ENCODE measurements at places on chromosomes 6 and 20.

GRCh38 chr6:46898006-46898405 lies 23.7 kb downstream of the ADGRF5 start:
- DNase-seq, result no peak

- DNase-seq, result no peak
These were observed 432 bp upstream of the KHDRBS2 start for GRCh38 chr6:62286470-62286843.

DNA sequence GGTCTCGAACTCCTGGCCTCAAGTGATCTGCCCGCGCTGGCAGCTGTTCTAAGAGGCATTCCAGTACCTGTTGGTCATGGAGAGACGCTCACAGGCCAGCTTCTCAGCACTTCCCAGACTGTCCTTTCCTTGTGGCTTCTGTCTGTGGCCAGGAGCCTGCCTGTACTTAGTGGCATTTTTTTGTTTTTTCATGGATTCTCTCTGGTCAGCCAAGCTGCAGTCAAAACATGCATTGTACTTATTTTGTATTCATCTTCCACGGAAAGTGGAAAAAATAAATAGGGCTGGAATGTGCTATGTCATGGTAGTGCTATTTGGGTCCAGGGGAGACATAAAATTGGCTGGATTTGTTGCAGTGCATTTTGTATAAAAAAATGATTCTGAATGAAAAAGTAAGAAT lies 29.1 kb downstream of the ZDHHC14 start:
- DNase-seq, result no peak

- DNase-seq, result no peak
These were observed 34.3 kb upstream of the SOX4 start for GRCh38 chr6:21559238-21559637.

DNA sequence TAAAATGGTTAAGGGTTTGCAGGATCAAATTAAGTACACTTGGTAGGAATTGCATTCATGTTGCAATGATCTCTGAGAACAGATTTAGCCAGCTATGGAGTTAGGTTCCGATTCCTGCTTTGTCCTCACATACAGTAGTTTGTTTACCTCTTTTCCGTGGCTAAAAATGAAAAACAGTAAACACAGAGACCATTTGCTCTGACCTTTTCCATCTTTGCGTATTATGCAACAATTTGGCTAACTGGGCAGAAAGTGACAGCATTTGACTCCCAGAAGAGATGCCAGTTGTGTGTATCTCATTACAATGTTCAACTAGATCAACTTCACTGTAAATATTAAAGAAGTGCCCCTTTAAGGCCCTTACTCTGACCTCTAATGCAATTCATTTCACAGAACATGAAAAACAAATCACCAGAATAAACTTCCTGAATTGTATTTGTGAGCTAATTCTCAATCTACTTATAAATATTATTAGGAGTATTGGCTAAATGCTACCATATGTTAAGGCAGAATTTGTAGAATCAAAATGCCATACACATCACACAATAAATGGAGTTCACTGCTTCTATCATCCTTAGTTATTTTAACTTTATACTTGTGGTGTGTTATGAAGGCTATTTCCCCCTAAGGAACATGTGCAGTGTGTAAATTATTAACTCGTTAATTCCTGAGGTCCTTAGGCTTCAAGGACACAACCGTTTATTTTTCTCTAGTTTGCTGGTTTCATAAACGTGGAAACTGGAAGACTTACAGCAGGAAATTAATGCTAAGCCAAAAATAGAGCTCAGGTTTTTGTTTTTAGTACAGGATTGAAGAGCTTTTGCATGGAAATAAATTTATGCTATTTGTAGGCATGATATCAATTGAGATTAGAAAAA lies 380.7 kb upstream of the CITED2 start:
- no peak for DNase-seq

DNA sequence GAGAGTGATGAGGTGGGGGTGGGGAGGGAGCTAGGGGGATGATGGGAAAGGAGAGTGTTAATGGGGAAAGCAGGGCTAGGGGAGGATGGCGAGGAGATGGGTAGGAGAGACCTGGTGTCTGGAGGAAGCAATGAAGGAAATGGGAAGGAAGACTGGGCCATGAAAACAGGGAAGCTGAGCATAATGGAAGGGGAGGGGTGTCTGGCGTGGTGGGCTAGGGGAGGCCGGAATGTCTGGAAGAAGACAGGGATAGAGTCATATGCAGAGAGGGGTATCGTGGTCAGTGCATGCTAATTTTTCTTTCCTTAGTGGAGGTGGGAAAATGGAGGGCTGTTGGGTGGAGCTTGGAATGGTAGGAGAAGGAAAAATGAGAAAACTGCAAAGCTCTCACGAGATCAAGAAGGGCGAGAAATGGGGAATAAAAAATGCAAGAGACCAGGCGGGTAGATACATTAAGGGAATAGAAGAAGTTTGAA lies 423 bp downstream of the KLHDC3 start:
- no peak for DNase-seq

DNA sequence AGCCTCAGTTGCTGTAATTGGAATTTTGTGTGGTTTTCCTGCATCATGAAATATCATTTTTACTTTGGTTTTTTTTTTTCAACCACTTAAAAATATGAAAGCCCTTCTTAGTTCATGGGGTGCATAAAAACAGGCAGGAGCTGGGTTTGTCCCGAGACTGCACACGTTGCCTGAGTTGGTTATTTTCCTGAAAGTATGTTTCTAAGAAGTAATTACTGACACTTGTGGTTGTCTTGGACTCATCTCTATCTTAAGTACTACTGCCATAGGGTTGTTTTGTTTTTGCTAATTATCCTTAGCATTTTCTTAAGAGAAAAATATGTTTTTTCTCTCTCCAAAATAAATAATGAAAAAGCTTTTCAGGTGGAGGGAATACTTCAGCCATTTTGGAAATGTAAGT lies 40.1 kb downstream of the FAM120B start:
- DNase-seq, result no peak

DNA sequence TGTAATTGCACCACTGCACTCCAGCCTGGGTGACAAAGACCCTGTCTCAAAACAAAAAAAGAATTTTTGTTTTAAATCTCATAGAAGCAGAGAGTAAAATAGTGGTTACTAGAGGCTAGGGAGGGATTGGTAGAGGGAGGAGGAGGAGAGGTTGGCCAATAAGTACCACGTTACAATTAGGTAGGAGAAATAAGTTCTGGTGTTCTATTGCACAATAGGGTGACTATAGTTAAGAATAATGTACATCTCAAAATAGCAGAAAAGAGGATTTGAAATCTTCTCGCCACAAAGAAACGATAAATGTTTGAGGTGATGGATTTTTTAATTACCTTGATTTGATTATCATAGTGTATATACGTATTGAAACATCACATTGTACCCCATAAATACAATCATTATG lies 27.1 kb upstream of the TOP1 start:
- no peak for DNase-seq

- DNase-seq, result no peak
These were observed 183.1 kb downstream of the GMPR start for GRCh38 chr6:16421462-16421960.

DNA sequence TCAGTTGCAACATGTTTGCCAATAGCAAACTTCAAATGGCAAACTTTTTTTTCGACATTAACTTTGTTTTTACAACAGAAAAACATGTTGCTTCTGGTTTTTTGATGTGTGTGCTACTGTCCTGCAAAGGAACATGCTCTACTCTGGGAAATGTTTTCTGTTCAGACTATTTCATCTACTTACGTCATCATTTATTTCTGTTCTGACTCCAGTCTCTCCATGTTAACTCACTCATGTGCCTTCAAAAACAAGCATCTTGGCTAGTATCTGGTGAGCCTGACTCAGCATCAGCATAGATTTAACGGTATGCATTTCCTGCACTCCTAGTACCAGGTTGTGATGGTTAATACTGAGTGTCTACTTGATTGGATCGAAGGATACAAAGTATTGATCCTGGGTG lies 36.1 kb upstream of the MAP7 start:
- no peak for DNase-seq

DNA sequence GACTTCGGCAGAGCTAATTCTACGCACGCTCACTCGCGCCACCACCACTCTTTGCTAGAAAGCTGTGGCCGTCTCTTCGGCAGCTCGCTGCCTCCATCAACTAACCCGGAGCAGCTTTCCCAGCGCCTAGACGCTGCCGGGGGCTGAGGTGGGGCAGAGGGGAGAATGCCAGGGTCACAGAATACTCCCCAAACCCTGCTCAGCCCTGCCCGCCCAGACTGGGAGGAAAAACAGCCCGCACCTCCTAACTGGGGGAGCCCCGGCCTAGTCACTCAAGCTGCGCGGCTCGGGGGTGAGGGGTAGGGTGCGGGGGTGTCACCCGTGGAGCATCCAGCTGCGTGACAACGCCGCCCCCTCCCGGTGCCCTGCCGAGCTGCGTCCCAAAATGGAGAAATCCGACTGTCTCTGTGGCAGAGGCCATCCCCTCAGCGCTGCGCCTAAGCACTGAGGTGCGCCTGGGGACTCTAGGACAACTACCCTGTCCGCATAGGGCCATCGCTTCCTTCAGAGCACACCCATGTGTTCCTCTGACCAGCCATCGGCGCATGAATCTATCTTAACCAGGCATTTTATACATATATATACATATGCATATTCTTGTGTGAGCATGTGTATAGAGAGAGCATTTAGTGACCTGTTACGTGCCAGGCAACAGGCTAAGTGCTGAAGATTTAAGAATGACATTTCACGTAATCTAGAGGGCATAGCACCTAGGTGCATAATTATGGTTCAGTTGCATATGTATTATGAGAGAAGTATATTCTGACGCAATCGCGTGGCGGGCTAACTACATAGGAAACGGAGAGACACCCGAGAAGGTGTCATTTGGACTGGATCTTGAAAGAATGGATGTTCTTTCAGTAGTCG lies 1.5 kb upstream of the TENT5A start:
- DNase-seq, result peak; percentile 85

DNA sequence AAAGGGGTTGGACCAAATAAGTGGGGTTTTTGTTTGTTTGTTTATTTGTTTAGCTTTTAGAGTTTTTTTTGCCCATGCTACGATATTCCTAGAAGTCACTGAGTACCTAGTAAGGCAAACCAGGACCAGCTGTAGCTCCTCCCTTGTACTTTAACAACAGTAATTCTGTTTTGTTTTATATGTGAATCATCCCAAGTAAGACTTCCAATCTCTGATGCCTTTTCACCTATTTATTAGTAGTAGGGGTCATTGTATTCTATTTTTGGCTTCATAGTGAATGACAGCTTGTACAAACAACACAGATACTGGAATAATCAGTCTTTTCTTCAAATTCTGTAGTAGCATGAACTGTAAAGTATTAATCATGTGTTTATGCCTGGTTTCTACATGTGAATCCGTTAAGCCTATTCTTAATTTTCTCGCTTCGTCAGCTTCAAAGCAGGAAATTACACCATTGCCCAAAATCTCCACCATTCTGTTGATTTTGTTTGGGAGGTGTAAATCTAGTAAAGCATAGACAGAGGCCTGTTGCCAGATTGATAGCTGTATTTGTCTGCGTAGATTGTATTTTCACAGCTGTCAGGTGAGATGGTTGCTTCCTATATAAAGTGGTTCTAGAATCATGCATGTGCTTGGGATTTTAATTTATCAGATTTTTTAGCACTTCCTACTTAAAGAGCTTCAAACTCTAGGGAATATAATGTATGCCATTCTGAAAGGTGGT lies 151.5 kb upstream of the FLRT3 start:
- DNase-seq, result no peak

GRCh38 chr6:39786649-39787048 lies 5.5 kb upstream of the DAAM2 start:
- DNase-seq, result no peak

- DNase-seq, result no peak
These were observed 41.0 kb downstream of the ZMYND8 start for GRCh38 chr20:47315339-47316056.

DNA sequence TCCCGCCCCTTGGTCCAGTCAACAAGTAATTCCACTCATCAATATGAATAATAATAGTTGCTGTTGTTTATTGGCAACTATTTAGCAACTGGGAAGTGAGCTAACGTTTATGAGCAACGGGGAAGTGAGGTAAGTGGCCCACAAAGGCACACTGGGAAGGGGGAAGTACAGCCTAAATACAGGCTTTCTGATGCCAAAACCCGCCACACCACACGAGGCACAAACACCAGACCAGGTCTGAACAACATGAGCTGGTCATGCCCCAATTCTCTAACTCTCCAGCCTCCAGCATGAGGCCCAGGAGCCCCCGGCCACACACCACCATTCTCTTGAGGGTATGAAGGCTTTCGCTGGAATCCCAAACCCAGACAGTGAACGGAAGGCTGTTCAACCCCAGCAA lies 50.8 kb downstream of the PREX1 start:
- no peak for DNase-seq

GRCh38 chr6:14305624-14306023 lies 188.1 kb downstream of the CD83 start:
- no peak for DNase-seq

DNA sequence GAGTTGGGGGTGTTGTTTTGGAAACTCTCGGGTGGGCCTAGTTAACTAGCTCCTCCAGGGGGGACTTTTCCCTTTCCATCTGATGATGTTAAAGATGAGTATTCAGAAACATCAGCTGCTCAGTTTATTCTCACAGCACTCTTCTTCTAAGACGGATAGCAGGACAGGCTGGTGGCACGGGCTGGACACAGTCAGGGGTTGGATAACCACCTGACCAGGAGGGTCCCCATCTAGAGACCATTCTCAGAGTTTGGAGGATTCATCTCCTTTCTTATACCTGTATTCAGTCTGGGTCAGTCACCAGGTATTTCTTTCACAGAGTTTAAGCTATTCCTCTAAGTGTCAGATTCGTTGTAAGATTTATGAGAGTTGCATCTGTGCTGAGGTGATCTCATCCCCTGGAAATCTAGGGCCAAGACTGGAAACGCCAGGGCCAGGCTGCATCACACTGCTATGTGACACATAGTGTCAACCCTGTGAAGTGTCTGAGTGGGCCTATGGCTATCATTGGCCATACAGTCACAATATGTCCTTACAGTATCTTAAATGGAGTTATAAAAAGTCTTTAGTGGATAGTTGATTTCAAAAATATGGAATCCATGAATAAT lies 111.7 kb downstream of the FAM50B start:
- DNase-seq, result no peak

DNA sequence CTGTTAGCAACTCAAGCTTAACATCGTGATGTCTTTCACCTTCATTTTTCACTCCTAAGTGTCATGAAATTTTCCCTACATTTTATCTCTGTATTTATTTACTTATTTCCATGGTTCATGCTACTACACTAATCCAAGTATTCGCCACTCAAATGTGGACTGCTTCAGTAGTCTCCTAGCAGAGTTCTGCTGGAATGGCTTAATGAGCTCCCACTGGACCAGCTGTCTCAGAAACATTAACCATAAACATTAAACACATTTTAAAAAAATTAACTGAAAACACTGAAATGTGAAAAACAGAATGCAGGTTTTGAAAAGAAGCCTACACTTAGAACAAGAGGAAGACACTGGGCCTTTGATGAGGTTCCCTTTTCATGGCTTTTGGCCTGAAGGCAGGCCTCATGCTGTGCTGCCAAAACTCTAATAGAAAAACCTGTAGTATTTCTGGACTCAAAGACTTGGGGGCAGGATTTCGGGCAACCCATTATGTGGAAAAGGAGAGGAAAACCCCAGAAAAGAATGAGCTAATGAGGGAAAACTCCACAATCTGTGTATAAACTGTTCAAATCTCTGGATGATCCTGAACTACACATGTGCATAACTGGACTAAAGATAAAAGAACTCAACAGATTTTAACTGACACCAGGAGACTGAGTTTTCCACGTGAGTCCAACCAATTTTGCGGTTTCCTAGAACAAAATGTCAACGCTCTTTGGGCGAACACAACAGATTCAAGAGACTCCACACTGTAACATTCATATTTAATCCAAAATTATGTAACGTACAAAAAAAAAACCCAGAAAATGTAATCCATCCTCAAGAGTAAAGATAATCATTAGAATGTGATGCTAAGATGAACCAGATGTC lies 33.0 kb downstream of the SAMD3 start:
- DNase-seq, result no peak

- no peak for DNase-seq
These were observed 64.8 kb downstream of the UTRN start for GRCh38 chr6:144349690-144350527.

Measured in activated naive CD4-positive, alpha-beta T cell treated with anti-CD3 and anti-CD28 coated beads, Interleukin-2, amount 50 U/mL, for 72 hours (primary cell).